ENCODE measurements at places on chromosomes 5 and 9.

DNA sequence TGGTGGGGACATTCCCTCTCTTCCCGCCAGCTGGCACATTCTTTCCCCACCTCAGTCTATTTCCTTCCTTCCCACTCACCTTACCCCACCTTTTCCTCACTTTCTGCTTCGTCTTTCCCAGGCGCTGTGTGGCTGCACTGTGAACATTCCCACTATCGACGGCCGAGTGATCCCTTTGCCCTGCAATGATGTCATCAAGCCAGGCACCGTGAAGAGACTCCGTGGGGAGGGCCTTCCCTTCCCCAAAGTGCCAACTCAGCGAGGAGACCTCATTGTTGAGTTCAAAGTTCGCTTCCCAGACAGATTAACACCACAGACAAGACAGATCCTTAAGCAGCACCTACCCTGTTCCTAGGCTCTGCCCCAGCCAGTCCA is 7.3 kb downstream of the DNAJB5 start:
- DNase-seq, result no peak

DNA sequence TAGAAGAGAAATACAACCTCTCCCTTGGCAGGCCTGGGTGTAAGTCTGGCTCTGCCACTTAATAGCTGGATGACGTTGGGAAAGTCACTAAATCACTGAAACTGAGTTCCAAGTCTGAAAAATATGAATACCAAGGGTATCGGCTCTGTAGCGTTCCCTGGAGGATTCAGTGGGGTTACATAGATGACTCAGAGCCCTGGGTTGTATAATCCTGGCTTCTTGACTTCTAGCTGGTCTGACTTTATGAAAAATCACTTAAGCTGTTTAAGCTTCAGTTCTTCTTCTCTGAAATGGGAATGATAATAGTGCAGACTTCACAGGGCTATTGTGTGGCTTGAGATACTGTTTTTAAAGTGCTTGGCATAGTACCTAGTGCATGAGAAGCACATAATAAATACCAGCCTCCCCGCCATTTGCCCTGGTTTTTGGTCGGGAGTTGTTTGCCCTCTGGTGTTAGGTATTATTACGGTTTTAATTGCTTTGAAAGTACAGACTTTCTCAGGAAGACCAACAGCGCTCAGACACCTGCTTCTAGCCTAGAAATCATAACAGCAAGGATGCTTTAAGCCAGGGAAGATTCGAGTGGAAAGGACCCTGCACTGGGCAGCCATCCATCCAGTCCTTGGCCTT is 43.0 kb downstream of the CYFIP2 start:
- no peak for DNase-seq

DNA sequence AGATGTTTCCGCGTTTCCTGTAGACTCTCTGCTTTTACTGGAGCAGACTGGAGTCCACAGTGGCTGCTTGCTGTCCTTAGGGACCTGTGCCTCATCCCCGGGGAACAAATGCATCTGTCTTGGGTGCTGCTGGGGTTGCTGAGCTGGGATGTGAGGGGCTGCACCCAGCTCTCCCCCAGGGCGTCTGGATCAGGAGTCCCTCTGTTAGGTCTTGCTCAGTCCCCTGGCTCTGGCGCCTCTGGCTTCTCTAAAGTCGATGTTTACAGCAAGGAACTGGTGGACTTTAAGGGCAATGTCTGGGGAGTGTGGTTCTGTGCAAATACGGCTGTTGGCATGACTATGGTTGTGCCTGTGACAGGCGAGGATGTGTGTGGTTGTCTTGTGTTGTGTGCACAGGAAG is 91.4 kb downstream of the CACNA1B start:
- no peak for DNase-seq

GRCh38 chr5:5220901-5221631 is 80.9 kb downstream of the ADAMTS16 start:
- DNase-seq, result peak; percentile 5

DNA sequence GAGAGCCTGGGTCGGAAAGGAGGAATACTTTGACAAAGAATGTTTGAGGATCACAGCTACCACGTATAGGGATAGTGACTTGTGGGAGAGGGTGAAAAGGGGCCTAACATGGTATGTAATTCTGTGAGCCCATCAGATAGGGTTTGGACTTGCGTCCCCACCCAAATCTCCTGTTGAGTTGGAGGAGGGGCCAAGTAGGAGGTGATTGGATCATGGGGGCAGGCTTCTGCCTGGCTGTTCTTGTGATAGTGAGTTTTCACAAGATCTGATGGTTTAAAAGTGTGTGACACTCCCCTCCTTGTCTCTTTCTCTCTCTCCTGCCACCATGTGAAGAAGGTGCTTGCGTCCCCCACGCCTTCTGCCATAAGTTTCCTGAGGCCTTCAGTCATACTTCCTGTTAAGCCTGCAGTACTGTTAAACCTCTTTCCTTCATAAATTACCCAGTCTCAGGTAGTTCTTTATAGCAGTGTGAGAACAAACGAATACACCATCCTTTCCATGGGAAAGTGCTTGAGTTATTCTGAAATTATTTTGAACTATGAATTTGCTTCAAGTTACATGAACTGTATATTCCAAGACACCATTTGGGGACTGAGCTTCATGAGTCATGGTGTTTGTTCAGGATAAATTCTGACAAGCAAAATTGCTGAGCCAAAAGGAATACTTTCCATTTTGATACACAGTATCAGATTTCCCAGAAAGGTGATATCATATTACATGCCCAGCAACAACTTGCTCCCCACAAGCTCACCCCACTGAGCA is 68.8 kb upstream of the SSBP2 start:
- no peak for DNase-seq

Measured in neural progenitor cell (in vitro differentiated cells).